Neural progenitor cell (in vitro differentiated cells): ENCODE measurements at places on chromosomes 2 and 18.
A peak's percentile ranks its signal among the peaks of the same experiment; 100 is the strongest.

DNA sequence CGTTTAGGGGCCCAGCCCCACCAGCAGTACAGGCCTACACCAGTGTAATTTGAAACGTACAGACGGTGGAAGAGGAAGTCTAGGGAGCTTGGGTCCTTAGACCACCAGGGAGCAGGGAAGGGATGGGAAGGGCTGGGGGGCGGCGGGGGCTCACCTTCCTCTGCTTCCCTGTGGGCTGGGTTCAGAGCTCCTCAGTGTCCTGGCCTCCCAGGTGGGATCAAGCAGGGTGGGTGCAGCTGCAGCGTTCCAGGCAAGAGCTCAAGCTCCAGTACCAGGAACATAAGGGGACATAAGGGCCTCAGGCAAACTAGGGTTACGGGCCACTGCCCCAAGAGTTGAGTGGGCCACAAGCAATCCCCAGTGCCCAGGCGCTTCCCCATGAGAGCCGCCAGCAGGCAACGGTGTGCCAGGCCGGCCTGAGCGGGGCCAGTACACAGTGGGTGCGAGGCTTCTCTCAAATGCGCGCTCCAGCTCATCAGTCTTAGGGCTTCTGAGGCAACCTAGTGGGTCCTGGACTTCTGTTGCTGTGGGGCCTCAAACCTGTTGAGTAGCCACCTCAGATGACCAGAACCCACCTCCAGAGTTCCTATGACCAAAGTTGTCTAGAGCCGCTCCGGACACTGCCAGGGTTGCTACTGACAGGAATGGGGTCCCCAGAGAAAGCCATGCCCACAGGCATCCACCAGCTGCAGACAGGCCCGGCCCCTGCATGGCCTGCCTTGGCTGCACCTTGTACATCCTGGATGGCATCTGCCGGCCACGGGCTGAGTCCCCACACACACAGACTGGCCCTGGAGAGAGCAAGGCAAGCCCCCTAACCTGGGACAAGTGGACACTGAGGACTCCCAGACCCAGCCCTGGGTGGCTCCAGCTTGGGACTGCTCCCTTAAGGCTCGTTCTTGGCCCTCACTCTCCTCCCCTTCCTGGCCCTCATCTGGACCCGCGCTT, 5.2 kb downstream of the ANKRD23 start:
- no peak overlapping the region for H3K4me3 ChIP-seq
- no peaks in the 10 kb centered on the region for H3K36me3 ChIP-seq
- no peak overlapping the region for H3K27ac ChIP-seq
- no peak for DNase-seq
- no peaks in the 10 kb centered on the region for H3K27me3 ChIP-seq

DNA sequence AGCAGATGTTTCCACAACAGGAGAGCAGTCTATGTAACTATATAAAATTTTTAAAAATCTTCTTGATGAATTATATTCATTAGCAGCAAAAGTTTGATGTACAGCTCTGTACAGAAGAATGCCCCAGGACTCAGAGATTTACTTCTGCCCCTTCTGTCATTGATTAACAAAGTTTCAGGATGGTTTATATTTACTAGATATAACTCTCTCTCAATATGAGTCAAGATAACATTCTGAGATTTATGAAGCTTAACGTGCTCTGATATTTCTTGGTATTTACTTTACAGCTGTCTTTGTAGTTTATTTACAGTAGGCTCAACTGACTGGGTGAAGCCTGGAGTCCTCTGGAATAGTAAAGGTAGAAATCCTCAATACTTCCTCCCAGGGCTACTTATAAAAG, 93.6 kb upstream of the HNMT start:
- no peak overlapping the region for H3K4me3 ChIP-seq
- no peaks in the 10 kb centered on the region for H3K4me1 ChIP-seq
- no peak overlapping the region for H3K27ac ChIP-seq
- no peak for DNase-seq
- H3K27me3 ChIP-seq: no peaks in the 10 kb centered on the region

DNA sequence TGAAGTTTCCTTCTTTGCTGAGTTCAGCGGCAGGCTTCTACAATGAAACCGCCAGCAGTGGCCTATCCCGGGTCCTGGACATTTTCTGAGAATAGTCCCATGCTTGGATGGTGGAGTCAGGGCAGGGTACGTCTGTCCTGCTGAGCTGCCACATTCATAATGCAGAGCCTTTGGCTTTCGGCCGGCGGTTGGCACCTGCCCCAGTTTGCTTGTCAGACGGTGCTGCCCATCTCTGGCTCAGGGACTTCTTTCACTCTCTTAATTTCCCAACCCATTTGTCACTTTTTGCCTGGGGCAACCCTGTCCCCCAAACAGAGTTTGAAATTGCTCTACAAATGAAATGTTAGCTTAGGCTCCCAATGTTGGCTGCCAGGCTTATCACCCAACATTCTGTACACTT, 57.2 kb downstream of the SOX11 start:
- no peak for DNase-seq
- no peaks in the 10 kb centered on the region for H3K27me3 ChIP-seq
- peaks cover 24% of the 10 kb centered on the region for H3K4me1 ChIP-seq
- H3K27ac ChIP-seq: no peak overlapping the region
- H3K4me3 ChIP-seq: no peak overlapping the region

DNA sequence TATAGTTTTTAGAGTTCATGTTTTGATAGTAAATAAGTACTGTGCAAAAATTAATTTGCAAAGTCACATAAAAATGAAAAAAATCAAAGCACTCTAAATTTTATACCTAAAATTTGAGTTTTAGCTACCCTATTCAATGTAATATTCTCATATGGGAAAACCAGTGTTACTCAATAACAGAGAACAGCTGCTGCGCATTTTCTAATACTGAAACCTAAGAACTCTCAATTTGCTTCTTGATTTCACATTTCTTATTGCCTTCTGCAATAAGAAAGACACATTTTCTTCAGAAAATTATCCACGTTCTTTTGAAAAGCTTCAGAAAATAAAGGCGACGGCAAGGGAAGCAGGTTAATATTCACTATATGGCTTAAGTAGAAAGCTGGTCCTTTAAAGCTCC, 199.1 kb upstream of the CCDC150 start:
- DNase-seq: no peak
- H3K4me1 ChIP-seq: no peaks in the 10 kb centered on the region
- H3K27me3 ChIP-seq: no peaks in the 10 kb centered on the region
- H3K27ac ChIP-seq: no peak overlapping the region

DNA sequence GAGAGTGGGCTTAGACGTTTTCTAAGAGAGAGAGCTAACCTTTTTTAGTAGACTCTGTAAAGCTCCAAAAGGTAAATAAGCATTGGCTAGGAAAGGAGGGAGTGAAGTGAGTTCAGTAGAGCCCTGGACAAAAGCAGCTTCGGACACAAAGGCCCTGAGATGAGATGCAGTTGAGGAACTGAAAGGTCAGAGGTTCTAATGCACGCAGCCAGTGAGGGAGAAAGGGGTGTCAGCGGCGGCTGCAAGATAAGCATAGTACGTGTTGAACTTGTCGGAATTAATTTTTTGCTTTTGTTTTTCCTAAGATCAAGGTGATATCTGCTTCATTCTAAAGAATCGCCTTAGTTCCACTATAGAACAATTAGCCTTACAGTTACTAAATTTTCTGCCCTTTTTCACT, 11.2 kb upstream of the SLC8A1 start:
- H3K27ac ChIP-seq: peak overlapping the region; percentile 46
- peak; percentile 35 for DNase-seq
- no peak overlapping the region for H3K4me3 ChIP-seq
- H3K36me3 ChIP-seq: no peaks in the 10 kb centered on the region

- no peak for DNase-seq
- peaks cover 3% of the 10 kb centered on the region for H3K36me3 ChIP-seq
- H3K27me3 ChIP-seq: no peaks in the 10 kb centered on the region
- H3K4me1 ChIP-seq: no peaks in the 10 kb centered on the region
- no peak overlapping the region for H3K27ac ChIP-seq
- H3K4me3 ChIP-seq: no peak overlapping the region
Measured at GRCh38 chr2:34703292-34703691, 1104.2 kb upstream of the FAM98A start.

- no peaks in the 10 kb centered on the region for H3K36me3 ChIP-seq
- peak; percentile 58 for DNase-seq
- peaks cover 14% of the 10 kb centered on the region for H3K4me1 ChIP-seq
- H3K27ac ChIP-seq: no peak within 1 kb of the TSS
- peaks cover 100% of the 10 kb centered on the region for H3K27me3 ChIP-seq
Measured at GRCh38 chr2:118846953-118847761, at the start of gene EN1. EN1 (minus strand) TSS chr2:118847648; CDS start chr2:118847167, 481 bp downstream.

- H3K27me3 ChIP-seq: no peaks in the 10 kb centered on the region
- no peak overlapping the region for H3K4me3 ChIP-seq
- no peaks in the 10 kb centered on the region for H3K4me1 ChIP-seq
Measured at GRCh38 chr2:196516564-196516963, 123.0 kb upstream of the CCDC150 start.

GRCh38 chr2:239675826-239676715, 275.3 kb upstream of the HDAC4 start:
- H3K4me1 ChIP-seq: no peaks in the 10 kb centered on the region
- H3K27ac ChIP-seq: no peak overlapping the region
- no peaks in the 10 kb centered on the region for H3K36me3 ChIP-seq
- no peaks in the 10 kb centered on the region for H3K27me3 ChIP-seq

DNA sequence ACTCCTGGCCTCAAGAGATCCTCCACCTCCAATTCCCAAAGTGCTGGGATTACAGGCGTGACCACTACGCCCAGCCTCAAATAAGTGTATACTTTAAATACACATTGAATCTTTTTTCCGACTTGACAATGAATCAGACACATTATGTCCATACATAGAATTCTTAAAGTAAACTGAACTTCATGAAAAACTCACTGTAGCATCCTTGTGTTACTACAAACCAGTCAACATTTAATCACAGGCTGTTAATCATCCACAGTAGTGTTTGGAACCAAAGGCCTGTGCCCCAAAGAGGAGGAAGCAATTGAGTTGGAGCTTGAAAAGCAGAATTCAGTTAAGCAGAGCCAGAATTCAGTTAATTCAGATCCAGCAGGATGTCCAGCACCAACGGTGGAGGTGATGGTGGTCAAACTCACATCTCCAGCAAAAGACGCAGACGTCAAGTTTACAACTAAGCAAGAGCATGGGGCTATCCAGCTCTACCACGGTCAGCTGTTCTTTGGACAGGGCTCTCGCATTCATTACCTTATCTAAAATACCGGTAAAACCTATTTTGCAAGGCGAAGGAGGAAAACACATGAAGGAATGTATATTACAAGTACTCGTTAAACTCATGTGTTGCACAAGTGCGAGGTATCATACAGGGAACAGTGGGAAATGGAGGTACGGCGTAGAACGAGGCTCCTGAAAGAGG, 1.2 kb downstream of the SLC39A6 start:
- peaks cover 5% of the 10 kb centered on the region for H3K4me1 ChIP-seq
- peak overlapping the region; percentile 76 for H3K4me3 ChIP-seq
- DNase-seq: no peak

DNA sequence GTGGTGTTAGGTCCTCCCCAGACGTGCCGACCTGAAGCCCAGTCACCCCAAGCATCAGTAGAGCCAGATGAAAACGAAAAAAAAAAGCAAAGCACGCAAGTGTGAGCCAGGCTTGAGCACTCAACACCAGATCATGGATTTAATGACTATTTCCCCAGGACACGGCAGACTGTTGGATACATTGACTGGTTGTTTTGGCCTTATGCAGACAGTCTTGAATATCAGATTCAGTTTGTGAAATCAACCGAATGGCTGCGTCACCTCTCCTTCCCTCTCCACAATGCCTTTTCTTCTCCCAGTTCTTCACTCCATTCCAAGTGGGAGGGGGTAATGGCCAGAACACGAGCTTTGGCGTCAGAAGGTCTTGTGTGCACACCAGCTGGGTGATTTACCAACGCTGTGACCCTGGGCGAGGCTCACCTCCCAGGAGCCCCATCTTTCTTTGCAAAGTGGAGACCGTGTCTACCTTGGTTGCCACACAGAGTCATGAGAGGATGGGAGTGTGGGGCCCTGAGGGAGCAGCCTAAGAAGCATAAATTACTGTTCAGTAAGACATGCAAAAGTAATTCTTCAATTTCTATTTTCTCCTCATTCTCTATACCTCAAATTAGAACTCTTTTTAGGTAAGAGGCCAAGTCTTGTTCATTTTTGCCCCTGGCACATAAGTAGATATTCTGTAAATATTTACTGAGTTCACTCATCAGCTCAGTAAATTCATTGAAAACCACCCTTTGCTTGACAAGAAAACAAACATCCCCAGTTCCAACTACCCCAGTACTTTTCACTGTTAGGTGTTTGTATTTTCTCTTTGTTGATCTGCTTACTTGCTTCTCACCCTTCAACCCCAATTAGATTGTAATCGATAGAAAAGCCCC, 181.1 kb upstream of the COPS8 start:
- no peak overlapping the region for H3K27ac ChIP-seq
- H3K36me3 ChIP-seq: no peaks in the 10 kb centered on the region
- no peak overlapping the region for H3K4me3 ChIP-seq
- H3K4me1 ChIP-seq: peaks cover 3% of the 10 kb centered on the region

DNA sequence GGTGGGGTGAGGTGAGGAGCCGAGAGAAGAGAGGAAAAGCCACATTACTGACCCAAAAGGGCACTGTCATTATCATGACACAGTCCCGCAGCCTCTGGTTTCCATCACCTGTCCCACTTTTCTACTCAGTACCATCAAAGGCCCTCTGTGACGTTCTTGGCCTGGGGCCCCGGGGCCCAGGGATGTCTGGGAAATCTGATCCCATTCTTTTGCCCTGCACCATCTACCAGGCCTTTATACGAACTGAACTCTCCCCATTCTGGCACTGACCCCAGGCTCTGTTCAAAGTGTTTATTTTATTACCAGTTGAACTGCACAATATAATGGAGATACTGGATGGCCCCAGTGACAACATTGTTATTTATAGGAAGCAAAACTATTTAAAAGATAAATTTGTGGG, 89.1 kb downstream of the COL6A3 start:
- no peaks in the 10 kb centered on the region for H3K36me3 ChIP-seq
- H3K27me3 ChIP-seq: no peaks in the 10 kb centered on the region
- no peak overlapping the region for H3K4me3 ChIP-seq

DNA sequence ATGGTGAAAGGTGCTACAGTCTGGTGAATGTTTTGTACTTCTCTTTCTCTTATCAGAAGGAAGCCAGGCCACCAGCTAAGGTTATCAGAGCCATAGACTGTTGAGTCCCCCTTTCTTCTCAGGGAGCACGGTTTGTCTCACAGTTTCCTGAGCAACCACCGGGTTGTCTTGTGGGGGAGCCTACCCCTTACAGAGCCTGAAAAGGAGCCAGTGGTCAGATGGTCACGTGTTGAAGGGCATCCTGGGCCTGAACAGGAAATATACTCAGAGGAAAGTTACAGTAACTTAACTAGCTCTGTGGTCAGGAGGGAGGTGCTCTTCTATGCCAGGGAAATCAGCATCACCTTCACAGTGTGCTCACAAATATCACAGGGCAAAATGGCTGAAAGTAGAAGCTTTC, 11.6 kb downstream of the CD28 start:
- H3K27ac ChIP-seq: no peak overlapping the region
- no peak for DNase-seq
- peaks cover 29% of the 10 kb centered on the region for H3K4me1 ChIP-seq
- no peaks in the 10 kb centered on the region for H3K36me3 ChIP-seq
- H3K27me3 ChIP-seq: no peaks in the 10 kb centered on the region

- no peaks in the 10 kb centered on the region for H3K27me3 ChIP-seq
- H3K27ac ChIP-seq: no peak overlapping the region
- DNase-seq: no peak
- no peak overlapping the region for H3K4me3 ChIP-seq
- no peaks in the 10 kb centered on the region for H3K36me3 ChIP-seq
Measured at GRCh38 chr18:49944663-49945062, 131.3 kb upstream of the ACAA2 start.
